ENCODE measurements at places on chromosomes 7 and 10.

GRCh38 chr7:19117091-19117869, at the start of gene TWIST1:
Gene TWIST1, minus strand, starts transcription at chr7:19117636. Its CDS starts 315 bp downstream, at chr7:19117321.
- peak; percentile 82 for DNase-seq

- DNase-seq: no peak
These were observed 5.3 kb upstream of the ALDH18A1 start for GRCh38 chr10:95661818-95662217.

DNA sequence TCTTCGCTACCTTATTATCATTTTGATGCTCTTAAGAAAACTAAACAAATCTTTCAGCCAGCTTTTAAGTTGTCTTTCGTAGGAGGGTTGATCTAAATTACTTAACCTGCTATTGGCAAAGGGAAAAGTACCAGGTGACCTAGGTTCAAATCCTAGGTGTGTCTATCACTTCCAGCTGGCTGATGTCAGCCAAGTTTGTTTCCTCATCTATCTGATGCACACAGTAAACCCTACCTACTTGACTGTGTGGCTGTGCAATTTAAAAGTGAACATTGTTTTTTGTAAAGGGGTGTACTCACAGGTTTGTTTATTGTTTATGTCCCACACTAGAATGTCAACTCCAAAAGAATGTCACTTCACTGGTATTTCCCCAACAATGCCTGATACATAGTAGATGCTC, 21.9 kb upstream of the CAMK1D start:
- no peak for DNase-seq

- no peak for DNase-seq
These were observed 21.3 kb upstream of the EFCAB10 start for GRCh38 chr7:105602325-105603305.

DNA sequence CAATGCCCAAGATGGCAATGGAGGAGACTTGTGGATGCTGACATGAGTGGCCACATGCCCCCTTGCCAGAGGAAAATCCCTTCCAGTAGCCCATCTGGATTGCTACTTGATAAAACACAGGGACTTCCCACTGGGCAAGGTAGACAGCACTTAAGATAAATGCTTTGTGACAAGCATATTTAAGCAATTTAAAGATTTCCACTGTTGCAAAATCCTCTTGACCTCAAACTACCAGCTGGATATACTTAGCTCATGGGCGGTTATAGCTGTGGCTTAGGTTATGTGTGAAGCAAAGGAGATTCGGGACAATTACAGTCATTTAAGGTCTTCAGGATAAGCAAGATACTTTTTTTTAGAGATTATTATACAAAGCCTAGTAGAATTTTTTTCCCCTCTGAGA, 238.1 kb downstream of the BMPER start:
- DNase-seq: no peak

DNA sequence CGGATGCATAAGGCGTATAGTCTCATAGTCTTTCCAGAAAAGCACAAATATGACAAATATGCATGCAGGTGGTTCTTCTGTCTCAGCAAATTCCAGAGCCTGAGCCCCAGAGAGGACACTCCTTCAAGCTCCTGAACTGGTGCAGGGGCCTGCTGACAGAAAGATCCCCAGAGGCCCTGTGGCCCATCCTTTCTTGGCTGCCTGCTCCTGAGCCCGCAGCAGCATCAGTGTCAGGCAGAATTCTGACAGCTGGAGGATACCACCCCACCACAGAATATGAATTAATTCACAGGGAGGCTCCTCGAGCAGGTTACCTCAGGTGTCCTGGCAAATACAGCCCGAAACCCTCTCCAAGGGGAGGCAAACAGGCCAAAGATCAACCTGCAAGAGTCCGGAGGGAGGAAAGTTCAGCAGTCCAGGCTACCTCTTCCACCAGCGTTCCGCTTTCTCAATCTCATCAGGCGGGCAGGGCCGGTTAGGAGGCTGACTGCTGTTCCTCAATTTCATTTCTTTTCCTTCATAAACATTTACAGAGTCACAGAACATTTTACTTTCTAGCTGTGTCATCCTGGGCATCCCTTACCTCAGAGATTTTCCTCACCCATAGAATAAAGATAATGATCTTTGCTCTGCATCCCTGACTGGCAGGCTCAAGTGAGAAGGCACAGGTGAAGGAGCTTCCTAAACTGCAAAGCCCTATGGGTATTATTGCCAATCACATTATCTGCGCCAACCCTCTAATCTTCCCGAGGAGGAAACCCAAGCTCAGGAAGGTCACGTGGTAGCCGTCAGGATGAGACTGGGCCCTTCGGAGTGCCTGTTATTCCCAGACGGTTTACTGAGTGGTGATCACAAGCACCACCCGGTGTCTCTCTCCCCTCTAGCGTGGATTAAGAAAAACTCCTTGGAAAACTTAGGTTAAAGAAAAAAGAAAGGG, 1.4 kb downstream of the DNAJB12 start:
- peak; percentile 18 for DNase-seq

GRCh38 chr7:106284714-106285050, at the start of gene NAMPT:
Gene NAMPT, minus strand, starts transcription at chr7:106284983. Its CDS starts 99 bp downstream, at chr7:106284884.
- DNase-seq: no peak
